ENCODE measurements at places on chromosomes 5 and 9.

DNA sequence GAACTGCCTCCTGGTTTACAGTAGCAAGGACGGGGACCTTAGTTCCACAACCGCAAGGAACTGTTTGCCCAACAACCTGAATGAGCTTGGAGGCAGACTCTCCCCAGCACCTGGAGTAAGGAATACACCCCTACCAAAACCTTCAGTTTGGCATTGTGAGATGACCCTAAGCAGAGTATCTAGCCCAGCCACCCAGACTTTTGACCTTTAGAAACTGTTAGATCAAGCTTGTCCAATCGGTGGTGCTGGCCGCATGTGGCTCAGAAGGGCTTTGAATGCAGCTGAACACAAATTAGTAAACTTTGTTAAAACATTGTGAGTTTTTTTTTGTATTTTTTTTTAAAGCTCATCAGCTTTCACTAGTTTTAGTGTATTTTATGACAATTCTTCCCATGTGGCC is 86.9 kb upstream of the C9orf72 start:
- DNase-seq, result no peak

GRCh38 chr9:38724754-38725153 is 4.8 kb upstream of the FAM240B start:
- DNase-seq, result no peak

DNA sequence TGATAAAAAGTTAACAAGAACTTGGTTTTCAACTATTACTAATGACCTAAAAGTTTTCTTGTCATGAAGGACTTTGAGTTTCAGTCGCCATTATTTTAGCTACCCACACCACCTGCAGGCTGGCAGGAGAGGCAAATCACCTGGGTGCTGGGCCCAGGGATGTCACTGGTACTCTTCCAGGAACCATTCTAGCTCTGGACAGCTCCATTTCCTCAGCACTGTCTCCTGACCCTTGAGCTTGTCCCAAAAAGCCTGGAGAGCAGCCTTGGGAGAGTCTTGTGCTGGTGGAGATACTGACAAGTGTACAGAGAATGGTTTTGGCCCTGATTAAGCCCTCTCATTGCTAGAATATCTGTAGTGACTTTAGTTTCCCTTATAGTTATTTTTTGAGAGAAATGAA is 1924.1 kb upstream of the WWC1 start:
- DNase-seq, result no peak

DNA sequence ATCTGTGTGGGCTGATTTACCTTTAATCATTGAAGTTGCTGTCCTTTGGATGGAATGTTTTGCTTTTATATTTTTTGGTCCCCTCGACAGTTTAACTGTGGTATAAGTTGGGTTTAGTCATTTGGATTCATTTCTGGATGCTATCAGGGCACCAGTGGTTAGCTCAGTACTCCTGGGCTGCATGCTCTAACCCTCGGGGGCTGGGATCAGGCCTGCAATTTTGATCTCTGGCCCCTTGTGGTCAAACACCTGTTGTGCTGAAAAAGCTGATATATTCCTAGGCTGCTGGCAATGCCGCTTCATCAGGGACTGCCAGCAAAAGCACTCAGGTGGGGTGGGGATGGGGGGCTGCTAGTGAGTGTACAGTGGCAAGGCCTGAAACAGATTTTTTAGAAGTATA is 440.4 kb upstream of the RIOK2 start:
- no peak for DNase-seq

DNA sequence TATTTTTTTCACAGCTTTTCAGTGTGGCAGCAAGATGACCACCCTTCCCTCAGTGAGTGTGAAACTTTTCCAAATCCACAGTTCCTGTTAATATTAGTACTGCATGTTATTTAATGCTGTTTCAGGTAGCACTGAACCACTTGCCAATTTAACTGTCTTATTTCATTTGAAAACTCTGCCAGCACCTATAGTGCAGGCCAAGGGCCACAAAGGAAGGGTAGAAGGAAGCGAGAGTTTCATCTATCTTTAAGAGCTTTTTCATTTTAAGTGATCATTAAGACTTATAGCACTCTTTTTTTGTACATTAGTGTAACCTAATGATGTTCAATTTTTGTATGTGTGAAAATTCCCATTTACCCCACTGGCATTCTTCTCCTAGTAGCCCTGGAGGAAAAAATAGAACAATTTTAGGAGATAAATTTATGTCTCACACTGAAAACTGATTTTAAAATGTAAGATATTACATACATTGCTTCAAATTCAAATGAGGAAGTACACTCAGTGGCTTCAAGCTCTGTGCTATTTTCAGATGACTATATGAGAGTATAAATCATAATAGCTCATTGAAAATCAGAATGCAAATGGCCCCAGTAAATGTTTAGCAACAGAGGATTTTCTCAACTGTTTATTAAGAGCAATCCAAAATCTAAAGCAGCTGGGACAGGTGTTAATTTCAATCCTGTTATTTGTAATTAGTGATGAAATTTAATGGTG is 820.5 kb downstream of the PTPRD start:
- DNase-seq, result no peak

DNA sequence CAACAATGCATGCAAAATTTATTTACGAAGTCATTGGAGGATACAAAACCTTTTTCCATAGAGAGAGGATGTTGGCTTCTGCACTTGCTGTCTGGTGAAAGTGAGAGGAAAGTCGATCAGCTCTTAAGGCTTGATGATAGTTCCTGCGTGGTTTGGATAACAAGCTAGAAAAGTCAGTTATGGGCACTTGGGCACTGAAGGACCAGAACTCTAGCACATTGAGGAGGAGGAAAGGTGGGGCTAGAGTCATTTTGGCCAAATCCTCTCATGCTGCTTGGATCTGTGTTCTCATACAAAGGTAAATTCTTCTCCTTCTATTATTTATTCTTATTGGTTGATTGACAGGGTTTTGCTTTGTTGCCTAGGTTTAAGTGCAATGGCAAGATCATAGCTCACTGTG is 245.9 kb upstream of the ADAMTSL1 start:
- no peak for DNase-seq

GRCh38 chr5:40124367-40124766 is 555.3 kb upstream of the PTGER4 start:
- no peak for DNase-seq

DNA sequence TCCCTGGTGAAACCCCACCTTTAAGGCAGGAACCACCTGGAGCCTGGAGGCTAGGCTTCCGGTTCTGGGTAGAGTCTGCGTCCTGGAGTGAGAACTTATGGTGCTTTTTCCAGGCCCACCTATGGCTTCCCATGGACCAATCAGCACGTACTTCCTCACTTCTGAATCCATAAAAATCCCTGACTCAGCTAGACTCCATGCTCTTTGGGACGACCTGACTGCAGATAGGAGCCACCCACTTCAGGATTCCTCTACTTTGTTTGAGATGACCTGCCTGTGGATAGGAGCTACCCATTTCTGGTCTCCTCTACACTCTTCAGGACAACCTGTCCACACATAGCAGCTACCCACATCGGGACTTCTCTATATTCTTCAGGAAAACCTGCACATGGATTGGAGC is 168.8 kb upstream of the IRX2 start:
- DNase-seq, result no peak
